ENCODE measurements at places on chromosomes 2 and 18. TPM values are rescaled to one million over a fixed set of nuclear protein-coding genes. Genes with fewer than 3 reads are reported as not detected.

The NFU1 gene
- total RNA-seq = 42.6 TPM

GRCh38 chr2:40803900-40804299 lies 352.0 kb upstream of the SLC8A1 start:
- DNase-seq = no peak

DNA sequence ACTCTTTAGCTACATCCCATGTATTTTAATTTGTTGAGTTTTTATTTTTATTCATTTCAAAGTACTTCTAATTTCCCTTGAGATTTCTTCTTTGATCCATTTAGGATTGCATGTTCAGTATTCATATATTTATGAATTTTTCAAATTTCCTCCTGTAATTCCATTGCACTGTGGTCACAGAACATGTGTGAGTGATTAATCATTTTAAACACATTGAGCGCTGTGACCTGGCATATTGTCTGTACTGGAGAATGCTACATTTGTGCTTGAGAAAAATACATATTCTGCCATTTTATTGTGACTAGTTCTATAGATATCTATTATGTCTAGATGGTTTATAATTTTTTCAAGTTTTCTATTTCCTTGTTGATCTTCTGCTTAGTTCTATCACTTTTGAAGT lies 353.7 kb downstream of the RAD51AP2 start:
- DNase-seq = no peak

DNA sequence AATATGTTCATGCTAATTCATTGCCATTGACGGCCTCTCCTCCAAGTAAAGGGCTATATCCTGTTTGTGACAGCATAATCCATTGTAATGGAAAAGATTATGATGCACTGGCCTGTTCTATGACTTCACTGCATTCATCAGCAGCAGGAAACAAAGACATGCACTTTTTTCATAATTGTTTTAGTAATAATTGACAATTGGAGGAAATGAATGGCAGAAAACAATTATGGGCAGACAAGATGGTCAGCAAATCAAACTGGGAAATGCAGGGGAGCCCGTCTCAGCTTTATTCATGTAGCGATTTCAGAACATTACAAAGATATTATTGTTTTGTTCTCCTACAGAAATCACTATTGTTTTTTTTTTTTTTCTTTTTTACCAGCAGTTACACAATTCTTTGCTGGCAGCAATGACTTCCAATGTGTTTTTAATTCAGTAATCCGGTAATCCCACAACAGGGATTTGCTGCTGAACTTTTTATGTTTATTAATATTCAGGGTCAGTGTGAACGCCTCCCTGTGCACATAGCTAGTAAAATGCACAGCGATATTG lies 33.8 kb upstream of the RASGRP3 start:
- peak; percentile 93 for DNase-seq

DNA sequence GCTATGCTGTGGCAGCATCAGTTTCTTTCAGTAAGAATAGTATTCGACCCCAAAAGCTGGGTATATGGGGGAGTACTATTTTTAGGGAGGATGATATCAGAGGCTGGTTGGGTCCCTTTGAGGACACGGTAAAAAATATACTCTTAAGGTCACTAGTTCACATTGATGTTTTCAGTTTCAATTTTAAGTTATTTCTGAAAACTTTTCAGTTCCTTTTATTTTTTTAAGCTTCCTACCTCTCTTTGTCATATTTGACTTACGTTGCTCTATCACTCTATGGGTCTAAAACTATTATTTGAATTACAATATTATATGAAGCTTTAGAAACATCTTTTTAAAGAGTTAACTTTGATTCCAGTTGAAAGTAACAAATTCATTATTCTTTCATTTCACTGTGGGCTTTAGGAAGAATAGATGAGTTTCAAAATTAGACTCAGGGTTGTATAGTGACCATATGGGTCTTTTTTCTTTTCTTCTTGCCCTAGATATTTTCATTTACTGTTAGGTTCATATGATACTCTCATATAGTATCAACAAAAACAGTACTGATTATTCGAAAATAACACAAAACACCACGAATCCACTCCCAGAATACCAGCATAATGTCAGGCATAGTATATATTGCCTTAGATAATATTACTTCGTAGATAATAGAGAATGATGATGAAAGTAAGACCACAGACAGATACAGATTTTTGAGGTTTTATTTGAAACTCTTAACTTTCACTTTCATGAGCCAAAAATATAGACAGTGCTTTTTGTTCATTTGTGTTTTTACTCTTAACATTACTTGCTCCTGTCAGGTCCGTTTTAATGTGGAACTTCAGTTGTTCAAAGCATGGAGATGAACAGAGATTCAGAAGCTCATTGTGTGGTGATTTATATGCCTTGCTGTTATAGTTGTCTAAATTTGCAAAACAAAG lies 9.8 kb downstream of the RMDN2 start:
- no peak for DNase-seq

DNA sequence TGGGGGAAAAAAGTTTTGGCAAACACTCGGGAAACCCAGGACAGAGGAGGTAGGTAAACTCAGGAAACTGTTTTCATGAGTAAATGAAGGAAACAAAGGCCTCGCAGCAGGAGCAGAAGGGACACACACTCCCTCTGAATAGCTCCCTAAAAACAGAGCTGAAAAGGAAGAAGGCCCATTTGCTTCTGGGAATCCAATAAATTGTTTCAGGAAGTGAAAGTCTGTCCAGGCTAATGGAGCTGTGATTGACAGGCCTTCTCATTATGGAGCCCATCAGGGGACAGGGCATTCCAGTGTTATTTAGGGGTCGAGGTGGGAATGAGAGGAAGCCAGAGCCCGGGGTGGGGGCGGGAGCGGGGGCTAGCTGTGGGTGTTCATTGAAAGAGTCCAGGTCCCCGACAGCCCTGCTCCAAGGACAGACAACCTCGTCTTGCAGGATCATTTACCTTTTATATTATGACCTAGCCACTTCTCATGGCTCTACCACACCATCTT lies 81.2 kb downstream of the GBX2 start:
- DNase-seq = no peak

DNA sequence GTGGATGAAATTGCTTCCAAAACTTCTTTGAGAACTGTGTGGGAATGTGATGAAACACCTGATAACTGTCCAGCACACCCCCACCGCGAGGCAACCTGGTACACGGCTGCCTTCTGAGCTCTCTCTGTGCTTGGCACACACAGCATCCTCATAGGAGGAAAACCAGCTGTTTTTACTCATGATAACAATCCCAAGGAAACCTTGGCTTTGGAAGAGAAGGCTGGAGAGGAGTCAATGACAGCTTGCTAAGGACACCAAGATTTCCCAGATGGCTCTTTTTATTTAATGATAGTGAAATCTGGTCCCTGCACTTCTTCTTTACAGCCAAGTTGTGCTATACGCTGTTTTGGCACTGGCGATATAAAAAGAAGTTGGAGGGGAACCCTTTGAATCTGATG lies 232.5 kb upstream of the FN1 start:
- DNase-seq = no peak

The CIB4 gene
- not detected for total RNA-seq

The SULT1C4 gene
- total RNA-seq = 76.7 TPM

The ANKRD30B gene
- total RNA-seq = under 0.01 TPM

GRCh38 chr2:198385326-198385725 lies 580.9 kb downstream of the PLCL1 start:
- no peak for DNase-seq

The ALLC gene
- not detected for total RNA-seq

- DNase-seq = no peak
Observed at GRCh38 chr18:75408554-75409506, 18.7 kb downstream of the SMIM21 start.

The SCN1A gene
- under 0.01 TPM for total RNA-seq

- DNase-seq = no peak
Observed at GRCh38 chr2:24107336-24107735, 15.8 kb downstream of the PFN4 start.

The RAB6C gene
- total RNA-seq = not detected

GRCh38 chr18:47389210-47389609 lies 137.8 kb upstream of the SKOR2 start:
- DNase-seq = no peak

The CPS1 gene
- 0.85 TPM for total RNA-seq

The ABCG8 gene
- not detected for total RNA-seq

GRCh38 chr2:66573416-66573815 lies 138.5 kb downstream of the MEIS1 start:
- DNase-seq = no peak

- peak; percentile 40 for DNase-seq
Observed at GRCh38 chr18:49185623-49186022, 234.9 kb upstream of the SMAD7 start.

DNA sequence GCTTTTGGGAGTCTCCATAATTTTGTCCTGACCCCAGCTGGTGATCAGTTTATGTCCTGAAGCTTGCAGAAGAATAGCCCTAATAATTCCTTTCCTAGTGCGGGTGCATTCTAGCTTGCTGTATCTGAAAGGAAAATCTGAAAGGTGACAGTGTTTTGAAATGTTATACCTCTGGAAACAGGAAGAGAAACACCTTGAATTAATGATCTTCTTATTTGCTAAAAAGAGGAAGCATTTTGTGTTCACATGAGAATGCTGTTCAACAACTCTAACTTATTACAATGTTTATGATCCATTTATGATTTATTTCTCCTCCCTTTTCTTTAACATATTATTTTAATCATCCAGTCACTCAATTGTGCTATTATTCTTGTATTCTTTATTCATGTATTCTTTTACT lies 66.9 kb upstream of the CAVIN2 start:
- DNase-seq = no peak

DNA sequence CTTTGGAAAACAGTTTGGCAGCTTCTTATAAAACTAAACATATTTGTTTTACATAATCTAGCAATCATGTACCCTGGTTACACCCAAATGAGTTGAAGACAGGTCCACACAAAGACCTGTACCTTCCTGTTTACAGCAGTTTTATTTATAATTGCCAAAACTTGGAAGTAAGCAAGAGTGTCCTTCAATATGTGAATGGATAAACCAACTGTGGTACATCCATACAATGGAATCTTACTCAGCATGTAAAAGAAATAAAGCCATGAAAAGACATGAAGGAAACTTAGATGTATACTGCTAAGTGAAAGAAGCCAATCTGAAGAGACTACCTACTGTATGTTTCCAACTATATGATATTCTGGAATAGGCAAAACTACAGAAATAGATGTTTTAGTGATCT lies 23.7 kb downstream of the ORC4 start:
- DNase-seq = no peak

DNA sequence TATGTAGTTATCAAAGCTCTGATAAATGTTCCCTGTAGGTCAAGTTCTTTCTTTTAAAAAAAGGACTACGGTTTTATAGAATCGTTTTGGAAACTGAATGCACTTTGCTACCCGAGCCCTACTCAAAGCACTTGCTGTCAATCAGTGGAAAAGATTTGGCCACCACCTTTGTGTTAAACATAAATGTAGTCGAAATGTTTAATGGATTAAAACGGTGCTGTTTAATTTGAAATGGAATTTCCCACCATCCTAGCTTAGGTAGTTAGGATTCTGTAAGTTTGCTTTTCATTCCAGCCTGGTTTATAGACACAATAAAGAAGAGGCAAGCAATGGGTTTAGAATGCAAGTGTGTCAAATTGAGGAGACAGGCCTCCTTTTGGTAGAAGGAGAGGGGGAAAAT lies 69.4 kb upstream of the MMADHC start:
- no peak for DNase-seq

The LRP1B gene
- under 0.01 TPM for total RNA-seq

DNA sequence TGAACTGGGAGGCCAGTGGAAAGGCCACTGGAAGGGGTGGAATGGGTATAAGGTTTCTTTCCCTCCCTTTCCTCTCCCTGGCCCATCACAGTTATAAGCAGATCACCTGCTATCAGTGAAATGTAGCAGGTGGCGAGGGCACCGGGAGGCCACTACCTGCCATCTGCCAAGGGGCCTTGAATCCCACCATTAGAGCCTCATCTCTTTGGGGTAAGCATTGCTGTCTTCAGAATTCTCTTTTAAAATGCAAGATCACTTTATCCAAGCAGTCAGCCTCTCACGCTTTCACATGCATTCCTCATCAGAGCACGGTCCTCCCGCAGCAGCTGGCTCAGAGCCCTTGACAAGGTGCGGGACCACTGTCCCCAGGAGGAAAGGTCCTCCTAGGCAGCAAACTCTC lies 268.5 kb downstream of the CELF4 start:
- no peak for DNase-seq

The FZD7 gene
- total RNA-seq = 0.19 TPM

DNA sequence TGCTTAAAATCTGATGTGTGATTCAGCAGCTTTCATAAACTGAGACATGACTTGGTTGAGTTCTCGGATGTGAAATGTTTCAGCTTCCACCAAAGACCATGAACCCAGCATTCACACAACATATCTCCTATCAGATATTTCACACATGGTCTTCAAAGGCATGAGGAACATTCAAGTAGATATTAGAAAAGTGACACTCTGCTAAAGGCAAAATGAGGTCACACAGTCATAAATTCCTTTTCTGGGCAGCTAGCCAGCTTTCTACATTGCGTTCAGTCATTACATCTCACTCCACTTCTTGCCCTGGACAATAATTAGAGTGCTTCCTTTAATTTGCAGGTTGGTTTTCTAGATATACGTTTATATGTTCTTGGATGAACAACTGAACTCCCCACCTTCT lies 96.7 kb downstream of the GAREM1 start:
- peak; percentile 72 for DNase-seq

The TUBB6 gene
- 877 TPM for total RNA-seq

- peak; percentile 41 for DNase-seq
Observed at GRCh38 chr2:120305296-120305695, 40.6 kb upstream of the INHBB start.

- no peak for DNase-seq
Observed at GRCh38 chr2:158773121-158773520, 22.0 kb upstream of the DAPL1 start.

The SMAD2 gene
- 118 TPM for total RNA-seq

- DNase-seq = peak; percentile 49
Observed at GRCh38 chr2:23386339-23387220, 1.6 kb downstream of the KLHL29 start.

The CROCC2 gene
- not detected for total RNA-seq

- no peak for DNase-seq
Observed at GRCh38 chr2:179580378-179581146, 280.9 kb downstream of the ZNF385B start.

GRCh38 chr2:48844417-48845155 lies 89.1 kb upstream of the LHCGR start:
- DNase-seq = no peak

DNA sequence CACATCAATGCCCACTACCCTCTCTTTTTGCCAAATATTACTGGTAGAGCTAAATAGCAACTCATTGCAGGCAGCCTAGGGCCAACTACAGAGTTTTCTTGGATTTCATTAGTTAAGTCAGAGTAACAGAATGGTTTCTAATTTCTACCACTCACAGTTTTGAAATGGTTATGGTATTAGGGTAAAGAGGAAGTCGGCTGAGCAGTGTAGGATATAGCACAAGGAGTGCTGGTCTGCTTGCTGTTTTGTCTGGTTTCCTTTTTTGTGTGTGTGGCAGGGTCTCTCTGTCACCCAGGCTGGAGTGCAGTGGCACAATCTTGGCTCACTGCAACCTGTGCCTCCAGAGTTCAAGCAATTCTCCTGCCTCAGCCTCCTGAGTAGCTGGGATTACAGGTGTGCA lies 289.2 kb upstream of the CCDC68 start:
- DNase-seq = no peak

The KYNU gene
- not detected for total RNA-seq

Measured in dermis blood vessel endothelial cell (primary cell).